ENCODE measurements at places on chromosomes 6 and 20.

GRCh38 chr6:40798069-40798770, 211.1 kb upstream of the LRFN2 start:
- no peak for DNase-seq

DNA sequence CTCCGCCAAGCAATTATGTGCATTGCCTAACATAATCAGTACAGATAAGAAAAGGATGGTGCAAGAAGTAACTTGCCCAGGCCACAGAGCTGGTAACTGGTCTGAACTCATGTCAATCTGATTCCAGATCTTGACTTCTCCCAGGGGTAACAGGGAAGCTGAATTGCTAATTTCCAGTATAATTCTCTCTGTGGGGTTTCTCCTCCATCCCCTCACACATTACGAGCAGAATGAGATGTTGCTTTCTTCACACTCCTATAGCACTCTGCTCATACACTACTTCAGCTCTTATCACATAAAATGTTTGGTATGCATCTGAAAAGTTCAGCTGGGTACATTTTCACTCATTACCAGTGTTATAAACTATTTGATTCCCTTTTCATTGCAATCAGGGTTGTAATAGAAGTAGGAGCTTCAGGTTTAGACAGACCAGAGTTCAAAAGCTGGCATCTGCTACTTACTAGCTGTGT, 24.0 kb upstream of the LRRC1 start:
- no peak for DNase-seq

DNA sequence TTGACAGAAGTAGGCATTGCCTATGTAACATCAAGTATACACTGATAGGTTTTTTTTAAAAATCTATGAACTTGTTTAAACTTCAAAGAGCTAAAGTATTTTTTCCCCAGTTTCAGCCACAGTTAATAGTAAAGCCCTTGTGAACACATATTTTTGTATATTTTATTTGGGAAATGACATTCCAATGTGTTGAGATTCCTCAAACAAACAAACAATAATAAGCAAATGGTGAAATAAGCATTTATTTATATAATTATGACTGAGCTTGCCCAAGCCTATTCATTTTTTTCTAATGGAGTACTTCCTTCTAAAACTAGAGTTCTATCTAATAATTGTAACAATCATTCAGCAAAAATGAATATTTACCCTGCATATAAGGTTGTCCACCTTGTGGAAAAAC, 12.5 kb downstream of the SYCP2 start:
- DNase-seq, result no peak

GRCh38 chr6:142079130-142079529, 53.6 kb upstream of the GJE1 start:
- no peak for DNase-seq

DNA sequence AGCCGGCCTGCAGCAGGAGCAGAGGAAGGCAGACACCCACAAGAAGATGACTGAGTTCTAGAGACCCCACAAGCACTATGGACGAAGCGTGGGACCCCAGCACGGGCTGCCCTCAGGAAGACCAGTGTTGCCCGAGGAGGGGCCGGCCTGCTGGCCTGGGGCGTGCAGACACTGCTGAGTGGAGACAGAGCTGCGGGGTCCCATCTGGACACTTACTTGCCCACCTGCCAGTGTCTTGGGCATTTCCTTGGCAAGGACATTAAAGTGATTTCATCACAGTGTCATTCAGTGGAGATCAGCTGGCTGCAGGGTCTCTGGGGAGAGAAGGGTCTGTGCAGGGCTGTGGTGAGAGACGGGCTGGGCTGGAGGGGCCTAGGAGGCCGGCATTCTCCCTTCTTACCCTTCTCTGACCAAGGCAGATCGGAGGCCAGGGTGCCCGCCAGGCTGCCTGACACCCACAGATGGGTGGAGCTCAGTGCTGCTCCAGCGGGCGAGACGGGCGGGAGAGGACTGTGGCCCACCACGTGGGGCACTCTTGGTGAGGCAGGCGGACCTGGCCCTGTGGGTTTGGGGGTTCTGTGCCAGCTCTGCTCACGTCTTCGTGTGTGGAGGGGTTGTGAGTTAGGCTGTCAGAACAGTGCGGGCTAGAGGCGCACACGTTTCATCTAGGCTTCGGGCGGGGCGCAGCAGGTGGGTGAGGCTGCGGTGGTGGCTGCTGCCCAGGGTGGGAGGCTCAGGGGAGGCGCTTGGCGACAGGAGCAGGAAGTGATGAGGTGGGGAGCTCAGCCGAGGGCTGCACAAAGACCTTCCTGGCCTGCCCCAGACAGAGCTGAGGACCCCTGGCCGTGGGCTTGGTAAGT, at the start of gene LIME1:
Gene LIME1 (plus strand): TSS at position 806 of the 860 bp plus-strand sequence. CDS start 886 bp downstream, outside the sequence.
- DNase-seq, result peak; percentile 50

DNA sequence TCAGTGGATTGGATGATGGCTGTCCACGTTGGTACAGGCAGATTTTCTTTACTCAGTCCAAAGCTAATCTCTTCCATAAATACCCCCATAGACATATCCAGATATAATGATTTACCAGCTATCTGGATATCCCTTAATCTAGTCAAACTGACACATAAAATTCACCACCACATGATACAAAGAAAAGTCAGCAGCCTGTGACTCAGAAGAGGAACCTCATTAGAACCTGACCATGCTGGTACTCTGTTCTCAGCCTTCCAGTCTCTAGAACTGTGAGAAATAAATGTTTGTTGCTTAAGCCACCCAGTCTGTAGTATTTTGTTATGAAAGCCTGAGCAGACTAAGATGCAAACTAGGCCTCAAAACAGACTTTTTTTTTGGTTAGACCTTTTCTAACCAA, 431.3 kb upstream of the RNF217 start:
- no peak for DNase-seq

GRCh38 chr6:5412663-5413062, 151.3 kb downstream of the FARS2 start:
- DNase-seq, result no peak

GRCh38 chr6:157225575-157225995, 97.7 kb downstream of the TMEM242 start:
- no peak for DNase-seq

GRCh38 chr6:47434372-47435253, 43.0 kb upstream of the CD2AP start:
- no peak for DNase-seq

DNA sequence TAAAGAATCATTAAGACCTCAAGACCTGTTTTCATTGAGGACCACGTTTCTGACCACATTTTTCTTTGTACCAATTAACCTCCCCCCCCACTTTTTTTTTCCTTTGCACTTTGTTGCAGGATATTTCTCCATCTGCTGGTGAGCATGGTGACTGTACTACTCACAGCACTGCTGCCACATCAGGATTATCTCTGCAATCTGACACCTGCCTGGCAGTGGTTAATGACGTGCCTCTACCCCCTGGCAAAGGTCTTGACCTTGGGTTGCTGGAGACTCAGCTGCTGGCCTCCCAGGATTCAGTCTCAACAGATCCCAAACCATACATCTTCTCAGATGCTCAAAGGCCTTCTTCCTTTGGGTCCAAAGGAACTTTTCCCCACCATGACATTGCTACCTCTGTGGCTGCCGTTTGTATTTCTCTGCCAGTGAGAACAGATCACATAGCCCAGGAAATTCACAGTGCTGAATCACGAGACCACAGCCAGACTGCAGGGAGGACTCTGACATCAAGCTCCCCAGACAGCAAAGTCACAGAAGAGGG, 46.6 kb upstream of the EDN3 start:
- DNase-seq, result no peak

DNA sequence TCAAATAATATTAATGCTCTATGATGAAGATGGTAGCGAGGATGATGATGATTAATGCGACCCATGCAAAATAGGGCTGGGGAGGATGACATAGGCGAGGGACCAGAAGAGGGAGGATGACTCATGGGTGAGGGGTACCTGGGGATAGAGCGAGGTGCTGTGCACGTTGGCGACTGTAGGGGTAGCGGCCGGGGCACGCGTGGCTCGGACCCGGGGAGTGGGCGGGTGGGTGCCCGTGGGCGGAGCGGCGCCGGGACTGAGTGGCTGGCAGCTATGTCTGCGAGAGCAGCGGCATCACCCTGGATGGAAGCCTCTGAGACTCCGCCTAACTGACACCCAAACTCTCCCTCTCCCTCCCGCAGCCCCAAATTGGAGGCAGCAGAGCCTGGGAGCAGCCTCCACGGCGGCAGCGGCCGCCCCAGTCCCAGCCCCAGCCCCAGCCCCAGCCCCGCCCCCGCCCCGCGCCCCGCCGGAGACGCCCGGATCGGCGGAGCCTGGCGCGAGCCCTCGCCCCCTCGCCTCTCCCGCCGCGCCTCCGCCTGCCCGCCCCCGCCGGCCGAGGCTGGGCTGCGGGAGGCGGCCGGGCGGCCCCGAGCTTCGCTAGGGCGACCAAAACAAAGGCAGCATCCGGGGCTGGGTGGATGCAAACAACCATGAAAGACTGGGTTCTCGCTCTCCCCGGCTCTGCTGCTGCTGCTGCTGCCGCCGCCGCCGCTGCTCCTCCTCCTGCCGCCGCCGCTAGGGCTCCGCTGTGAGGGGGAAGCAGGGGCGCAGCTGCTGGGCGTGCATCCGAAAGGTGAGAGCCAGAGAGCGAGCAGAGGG, at the start of gene RIMS1:
Gene RIMS1 (plus strand): TSS at position 367 of the 822 bp plus-strand sequence. CDS start 474 bp downstream, outside the sequence.
- DNase-seq, result peak; percentile 90

DNA sequence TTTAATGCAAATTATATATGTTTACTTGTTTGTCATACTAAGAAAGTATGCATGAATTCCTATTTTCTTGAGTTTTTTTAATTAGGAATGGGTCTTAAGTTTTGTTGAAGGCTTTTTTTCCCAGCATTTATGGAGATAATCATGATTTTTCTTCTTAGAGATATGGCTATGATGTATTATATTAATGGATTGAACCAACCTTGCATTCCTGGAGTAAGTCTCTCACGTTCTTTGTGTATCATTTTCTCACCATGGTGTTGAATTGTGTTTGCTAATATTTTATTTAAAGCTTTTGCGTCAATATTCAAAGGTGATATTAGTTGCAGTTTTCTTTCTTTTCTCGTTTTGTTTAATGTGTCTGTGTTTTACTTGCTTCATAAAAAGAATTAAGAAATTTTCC, 48.4 kb upstream of the SLC35D3 start:
- DNase-seq, result peak; percentile 52

GRCh38 chr6:137907170-137907569, 40.1 kb downstream of the TNFAIP3 start:
- no peak for DNase-seq

DNA sequence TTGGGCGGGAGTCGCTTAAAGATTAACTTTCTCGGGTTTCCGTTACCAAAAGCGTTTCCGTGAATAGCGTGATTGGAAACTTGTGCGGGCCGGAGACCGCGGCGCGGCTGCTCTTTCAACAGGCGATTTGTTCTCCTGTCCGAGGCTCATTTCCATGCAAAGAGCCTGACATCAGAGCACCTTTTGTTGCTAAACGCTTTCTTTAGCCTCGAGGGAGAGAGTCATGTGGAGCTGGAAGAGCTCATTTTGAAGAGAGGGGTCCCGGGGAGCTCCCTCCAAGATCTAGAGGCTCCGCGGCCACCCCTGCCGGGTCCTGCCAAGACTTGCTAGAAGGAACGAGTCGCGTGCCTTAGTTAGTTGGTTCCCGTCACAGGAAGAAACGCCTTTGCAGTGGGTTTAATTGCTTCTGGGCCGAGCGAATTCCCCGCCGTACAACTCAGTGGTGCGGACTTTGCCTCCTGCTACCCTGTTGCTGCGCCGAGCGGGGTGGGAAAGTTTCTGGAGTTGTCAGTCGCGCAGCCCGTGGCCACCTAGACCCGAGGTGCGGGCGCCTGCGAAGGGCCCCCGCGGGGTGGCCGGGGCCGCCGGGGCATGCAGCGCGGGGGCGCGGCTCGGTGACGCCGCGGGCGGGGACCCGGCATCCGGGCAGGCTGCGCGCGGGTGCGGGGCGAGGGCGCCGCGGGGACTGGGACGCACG, at the start of gene SASH1:
Gene SASH1 (plus strand): TSS at position 489 of the 697 bp plus-strand sequence. CDS start 230 bp downstream, outside the sequence.
- DNase-seq, result peak; percentile 95

GRCh38 chr20:1831606-1832005, 63.6 kb upstream of the SIRPA start:
- no peak for DNase-seq
